ENCODE measurements at places on chromosomes 4 and X. TPM values are rescaled to one million over a fixed set of nuclear protein-coding genes. Genes with fewer than 3 reads are reported as not detected.

The MSX1 gene
- total RNA-seq: 5.0 TPM

The TMEM144 gene
- total RNA-seq: 15.4 TPM

The SMS gene
- 280 TPM for total RNA-seq

The HNRNPD gene
- 416 TPM for total RNA-seq

DNA sequence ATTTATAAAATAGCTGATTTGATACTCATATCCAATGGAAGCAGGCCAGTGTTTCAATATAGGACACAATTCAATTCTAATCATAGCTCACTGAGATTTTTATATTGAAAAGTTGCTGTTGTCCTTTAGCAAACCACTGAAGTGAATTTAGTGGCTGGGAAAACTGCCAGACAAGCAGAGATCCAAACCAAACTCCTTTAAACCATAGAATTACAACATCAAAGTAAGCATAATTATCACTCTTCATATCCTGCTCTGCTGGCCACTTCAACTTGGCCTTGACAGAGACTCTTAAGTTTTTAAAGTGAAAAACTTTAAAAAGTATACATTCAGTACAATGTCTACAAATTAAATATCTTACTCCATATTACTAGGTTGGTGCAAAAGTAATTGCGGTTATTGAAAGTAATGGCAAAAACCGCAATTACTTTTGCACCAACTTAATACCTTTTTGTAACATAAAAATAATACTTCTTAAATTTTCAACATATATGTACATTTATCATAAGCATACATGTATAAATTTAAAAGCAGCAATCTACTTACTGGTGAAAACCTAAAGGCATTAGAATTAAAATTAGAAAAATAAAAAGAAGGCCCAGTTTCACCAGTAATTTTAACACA, 433.0 kb downstream of the PCDH10 start:
- no peaks in the 10 kb centered on the region for H3K36me3 ChIP-seq
- H3K4me3 ChIP-seq: no peak overlapping the region
- no peak for DNase-seq

DNA sequence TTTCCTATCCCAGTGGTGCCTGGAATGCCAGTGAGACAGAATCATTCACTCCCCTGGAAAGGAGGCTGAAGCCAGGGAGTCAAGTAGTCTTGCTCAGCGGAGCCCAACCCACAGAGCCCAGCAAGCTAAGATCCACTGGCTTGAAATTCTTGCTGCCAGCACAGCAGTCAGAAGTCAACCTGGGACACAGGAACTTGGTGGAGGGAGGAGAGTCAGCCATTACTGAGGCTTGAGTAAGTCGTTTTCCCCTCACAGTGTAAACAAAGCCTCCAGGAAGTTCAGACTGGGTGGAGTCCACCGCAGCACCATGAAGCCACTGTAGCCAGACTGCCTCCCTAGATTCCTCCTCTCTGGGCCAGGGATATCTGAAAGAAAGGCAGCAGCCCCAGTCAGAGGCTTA, 283.2 kb upstream of the CPEB2 start:
- no peak for DNase-seq
- H3K27ac ChIP-seq: no peak overlapping the region
- H3K4me1 ChIP-seq: no peaks in the 10 kb centered on the region
- H3K27me3 ChIP-seq: no peaks in the 10 kb centered on the region
- no peak overlapping the region for H3K4me3 ChIP-seq
